ENCODE measurements at places on chromosomes 3 and 15. TPM values are rescaled to one million over a fixed set of nuclear protein-coding genes. Genes with fewer than 3 reads are reported as not detected.

The SST gene
- not detected for total RNA-seq

The TMIE gene
- total RNA-seq, result 0.22 TPM

The CLCN2 gene
- 5.6 TPM for total RNA-seq

The DNAH12 gene
- total RNA-seq, result 0.11 TPM

The SERPINI1 gene
- 1.6 TPM for total RNA-seq

The CD276 gene
- total RNA-seq, result 68.7 TPM

The SH2D7 gene
- not detected for total RNA-seq

The ANKRD63 gene
- total RNA-seq, result not detected

The CMC1 gene
- 5.1 TPM for total RNA-seq

The SLC9C1 gene
- not detected for total RNA-seq

The KCNMB3 gene
- total RNA-seq, result 1.2 TPM

The GPR87 gene
- 27.1 TPM for total RNA-seq

The AGBL1 gene
- total RNA-seq, result not detected

The UMPS gene
- 20.6 TPM for total RNA-seq

The ATG7 gene
- total RNA-seq, result 52.7 TPM

The APBA2 gene
- 0.22 TPM for total RNA-seq

The SPATA12 gene
- not detected for total RNA-seq

The TMEM158 gene
- under 0.01 TPM for total RNA-seq

The STAC gene
- total RNA-seq, result 0.79 TPM

The SLC22A13 gene
- total RNA-seq, result 2.6 TPM

The RPL22L1 gene
- 66.8 TPM for total RNA-seq

The P2RY12 gene
- total RNA-seq, result not detected

The ACTRT3 gene
- total RNA-seq, result 6.2 TPM

The MFSD1 gene
- 44.8 TPM for total RNA-seq

The ABCC5 gene
- total RNA-seq, result 10.7 TPM

The MOBP gene
- total RNA-seq, result not detected

The SNX33 gene
- total RNA-seq, result 25.5 TPM

The PIERCE2 gene
- 2.2 TPM for total RNA-seq

The JMJD7 gene
- total RNA-seq, result 0.39 TPM

The GPR149 gene
- total RNA-seq, result not detected

The CYP1A2 gene
- not detected for total RNA-seq

The IL5RA gene
- not detected for total RNA-seq

The PAK6 gene
- total RNA-seq, result 0.54 TPM

The TMA7 gene
- total RNA-seq, result 123 TPM

The RARB gene
- total RNA-seq, result not detected

The GOLGA8J gene
- total RNA-seq, result not detected

The SMAD6 gene
- total RNA-seq, result 9.4 TPM

The EIF4E3 gene
- under 0.01 TPM for total RNA-seq

The CCR8 gene
- total RNA-seq, result not detected

The LMAN1L gene
- 0.11 TPM for total RNA-seq

The SLC38A3 gene
- total RNA-seq, result not detected

Measured in placental epithelial cell (primary cell).